ENCODE measurements at places on chromosomes 2 and 18. TPM values are rescaled to one million over a fixed set of nuclear protein-coding genes. Genes with fewer than 3 reads are reported as not detected.

Gene COL3A1
- total RNA-seq = 2,141 TPM

DNA sequence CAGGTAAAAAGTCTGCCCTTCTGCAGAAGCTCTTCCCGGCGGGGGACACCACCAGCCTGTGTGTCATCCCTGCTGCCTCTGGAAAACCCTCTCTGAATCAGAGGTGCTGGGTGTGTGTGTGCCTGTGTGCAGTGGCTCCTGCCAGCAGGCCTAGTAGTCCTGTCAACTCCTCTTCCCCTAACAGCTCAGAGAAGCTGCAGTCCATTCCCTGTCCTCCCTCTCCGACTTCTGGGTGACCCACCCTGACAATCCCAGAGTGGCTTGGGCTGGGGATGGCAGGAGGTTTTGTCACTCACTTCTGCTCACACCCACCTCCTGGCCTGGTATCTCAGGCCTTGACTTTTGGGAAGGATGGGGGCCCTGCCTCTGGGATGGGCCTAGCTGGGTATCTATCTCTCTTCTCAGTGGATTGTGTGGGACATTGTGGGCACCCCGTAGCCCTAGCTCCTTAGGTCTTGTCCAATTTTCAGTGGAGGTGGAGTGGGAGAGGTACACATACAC is 2.3 kb downstream of the WNT10A start:
- peak; percentile 88 for DNase-seq
- no peak overlapping the region for H3K27ac ChIP-seq
- peaks cover 4% of the 10 kb centered on the region for H3K4me1 ChIP-seq
- H3K4me3 ChIP-seq = no peak overlapping the region

Gene ACVR2A
- 24.0 TPM for total RNA-seq

DNA sequence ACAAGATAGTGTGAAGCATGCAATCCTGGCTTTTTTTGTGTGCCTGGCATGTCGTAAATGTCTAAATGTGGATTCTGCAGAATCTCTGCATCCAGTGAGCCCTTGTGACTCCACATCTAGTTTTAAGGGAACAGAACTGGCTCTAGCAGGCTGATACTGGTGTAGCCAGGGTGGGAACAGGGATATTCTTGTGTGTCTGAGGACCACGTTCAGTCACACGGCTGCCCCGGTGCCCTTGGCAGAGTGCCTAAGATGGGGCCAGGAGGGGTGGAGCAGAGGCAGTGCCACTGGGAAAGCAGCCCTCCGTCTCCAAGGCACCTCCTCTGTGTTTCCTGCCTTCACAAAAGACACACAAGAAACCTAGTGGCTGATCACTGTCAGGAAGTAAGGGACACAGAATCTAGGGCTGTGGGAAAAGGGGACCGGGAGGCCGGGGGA is 91.5 kb upstream of the PARD3B start:
- H3K27ac ChIP-seq = no peak overlapping the region
- DNase-seq = peak; percentile 9
- no peaks in the 10 kb centered on the region for H3K36me3 ChIP-seq
- H3K4me3 ChIP-seq = no peak overlapping the region

DNA sequence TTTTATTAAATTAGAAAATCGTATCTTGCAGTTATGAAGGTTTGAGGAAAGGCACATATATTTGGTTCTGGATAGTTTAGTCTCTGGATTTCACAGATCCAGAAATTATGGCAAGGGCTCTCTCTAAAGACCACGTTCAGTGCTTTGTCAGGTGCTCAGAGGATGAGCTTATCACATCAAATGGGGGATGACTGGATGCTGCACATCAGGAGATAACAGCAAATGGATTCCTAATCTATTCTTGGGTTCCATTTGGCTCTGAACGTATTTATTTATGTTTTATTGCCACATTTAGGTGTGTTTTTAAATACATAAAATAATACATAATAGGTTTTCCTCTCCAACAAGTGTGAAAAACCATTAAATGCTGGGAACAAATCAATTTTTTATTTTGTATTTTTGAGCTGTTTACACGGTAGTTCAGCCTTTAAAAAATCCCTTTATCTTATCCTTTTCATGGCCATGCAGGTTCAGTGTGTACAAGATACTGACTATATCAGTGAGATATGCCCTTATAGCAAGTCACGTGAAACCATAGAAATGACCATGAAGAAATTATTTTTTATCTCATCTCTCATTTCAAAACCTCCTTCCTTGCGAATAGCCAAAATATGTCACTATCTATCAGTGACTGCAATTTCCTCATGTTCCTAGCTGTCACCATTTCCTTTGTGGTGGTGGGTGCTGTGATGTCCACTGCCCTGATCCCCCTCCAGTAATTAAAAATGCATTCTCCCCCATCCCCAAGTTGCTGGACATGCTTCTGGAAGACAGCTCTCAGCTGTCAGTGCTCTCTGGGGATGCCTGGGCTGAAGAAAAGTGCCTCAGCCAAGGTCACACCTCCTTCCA is 25.9 kb upstream of the CXCR4 start:
- H3K36me3 ChIP-seq = no peaks in the 10 kb centered on the region
- no peak for DNase-seq
- H3K4me3 ChIP-seq = no peak overlapping the region
- H3K27ac ChIP-seq = no peak overlapping the region
- H3K4me1 ChIP-seq = no peaks in the 10 kb centered on the region

Measured in GM23248 (cell line).